Gastrocnemius medialis (tissue), 4 donors: ENCODE measurements at places on chromosomes 1 and 21. TPM values are rescaled to one million over a fixed set of nuclear protein-coding genes. Genes with fewer than 3 reads are reported as not detected.
A peak's percentile ranks its signal among the peaks of the same experiment; 100 is the strongest.

- H3K4me3 ChIP-seq, result no peak overlapping the region
- no peaks in the 10 kb centered on the region for H3K27me3 ChIP-seq
- H3K36me3 ChIP-seq, result no peaks in the 10 kb centered on the region
- DNase-seq, result no peak
- H3K4me1 ChIP-seq, result peaks cover 37% of the 10 kb centered on the region
- peak overlapping the region; percentile 65 for H3K27ac ChIP-seq
Measured at GRCh38 chr1:178933709-178934490, 63.0 kb upstream of the ANGPTL1 start.

DNA sequence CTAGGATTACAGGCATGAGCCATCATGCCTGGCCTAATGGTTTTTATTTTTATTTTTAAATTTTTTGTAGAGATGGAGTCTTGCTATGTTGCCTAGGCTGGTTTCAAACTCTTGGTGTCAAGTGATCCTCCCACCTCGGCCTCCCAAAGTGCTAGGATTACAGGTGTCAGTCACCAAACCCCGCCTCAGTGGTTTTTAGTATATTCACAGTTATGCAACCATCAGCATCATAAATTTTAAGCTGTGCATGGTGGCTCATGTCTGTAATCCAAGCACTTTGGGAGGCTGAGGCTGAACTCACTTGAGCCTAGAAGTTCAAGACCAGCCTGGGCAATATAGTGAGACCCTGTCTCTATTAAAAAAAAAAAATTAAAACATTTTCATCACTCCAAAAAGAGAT lies 28.6 kb downstream of the PIK3CD start:
- H3K36me3 ChIP-seq, result no peaks in the 10 kb centered on the region
- H3K4me1 ChIP-seq, result no peaks in the 10 kb centered on the region
- H3K27ac ChIP-seq, result no peak overlapping the region
- DNase-seq, result no peak
- H3K27me3 ChIP-seq, result no peaks in the 10 kb centered on the region

The RCOR3 gene
- total RNA-seq, result 63.0 TPM

DNA sequence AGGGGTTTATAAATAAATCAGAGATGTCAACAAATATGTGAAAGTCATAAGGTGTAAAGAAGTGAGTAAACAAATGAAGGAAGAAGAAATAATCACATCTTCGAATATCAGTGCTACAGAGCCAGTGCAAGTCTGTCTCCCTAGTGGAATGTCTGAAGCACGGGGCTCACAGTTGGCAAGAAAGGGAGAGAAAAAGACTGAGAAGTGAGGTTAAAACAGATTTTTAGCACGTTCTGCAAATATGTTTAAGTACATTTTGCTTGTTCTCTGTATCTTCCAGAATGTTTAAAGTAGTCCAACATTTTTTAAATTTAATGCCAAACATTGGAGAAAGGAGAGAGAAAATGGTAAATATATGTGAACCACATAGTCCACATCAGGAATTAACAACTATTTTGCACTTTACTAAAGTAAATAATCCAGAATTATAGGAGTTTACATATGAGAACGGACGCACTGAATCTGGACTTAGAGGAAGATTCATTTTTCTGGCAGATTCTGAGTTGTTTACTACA lies 682.4 kb downstream of the LTN1 start:
- H3K4me3 ChIP-seq, result no peak overlapping the region
- no peak for DNase-seq
- no peaks in the 10 kb centered on the region for H3K4me1 ChIP-seq

DNA sequence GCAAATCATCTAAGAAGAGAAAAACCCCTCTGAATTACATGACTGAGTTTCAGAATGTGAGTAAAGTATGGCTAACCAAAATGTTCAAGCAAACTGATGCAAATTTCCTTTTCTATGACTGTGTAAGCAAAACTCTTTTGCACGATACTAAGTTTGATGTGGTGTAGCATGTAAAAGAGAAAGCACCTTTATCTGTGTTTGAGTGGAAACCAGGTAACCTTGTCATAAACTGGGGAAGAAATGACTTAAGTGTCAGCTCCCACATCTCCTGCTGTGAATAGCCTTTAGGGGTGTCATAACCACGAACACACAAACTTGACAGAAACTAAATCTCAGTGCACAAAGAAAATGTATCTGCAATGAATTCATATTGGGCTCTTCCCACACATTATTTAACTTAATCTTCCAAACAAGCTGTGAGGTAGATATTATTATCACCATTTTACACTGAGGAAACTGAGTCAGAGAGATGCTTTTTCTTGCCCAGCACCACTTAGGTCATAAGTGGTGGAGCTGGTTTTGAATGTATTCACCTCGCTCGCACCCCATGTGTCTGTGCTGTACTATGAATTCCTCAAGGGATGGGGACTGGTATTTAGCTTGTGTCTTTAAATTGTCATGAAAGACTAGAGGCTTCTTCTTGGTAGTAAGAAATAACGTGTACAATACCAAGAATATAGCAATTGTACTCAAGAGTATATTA lies 32.9 kb upstream of the IL12RB2 start:
- H3K4me3 ChIP-seq, result no peak overlapping the region
- no peak overlapping the region for H3K27ac ChIP-seq
- no peaks in the 10 kb centered on the region for H3K4me1 ChIP-seq

The CGN gene
- total RNA-seq, result 0.78 TPM

DNA sequence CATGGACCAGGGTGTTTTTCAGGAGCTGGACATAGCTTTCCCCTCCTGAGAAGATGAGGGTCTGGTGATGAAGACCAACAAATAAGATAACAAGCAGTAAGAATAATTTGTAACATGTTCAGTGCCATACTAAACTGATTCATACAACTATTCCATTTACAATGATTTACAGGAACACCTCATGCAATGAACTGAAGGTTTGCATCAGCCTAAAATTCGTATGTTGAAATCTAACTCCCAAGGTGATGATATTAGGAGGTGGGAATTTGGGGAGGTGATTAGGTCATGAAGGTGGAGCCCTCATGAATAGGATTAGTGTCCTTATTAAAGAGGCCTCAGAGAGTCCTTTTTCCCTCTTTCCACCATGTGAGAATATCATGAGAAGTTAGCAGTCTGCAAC lies 15.9 kb upstream of the NIBAN1 start:
- H3K36me3 ChIP-seq, result no peaks in the 10 kb centered on the region
- H3K4me1 ChIP-seq, result no peaks in the 10 kb centered on the region
- no peaks in the 10 kb centered on the region for H3K27me3 ChIP-seq

DNA sequence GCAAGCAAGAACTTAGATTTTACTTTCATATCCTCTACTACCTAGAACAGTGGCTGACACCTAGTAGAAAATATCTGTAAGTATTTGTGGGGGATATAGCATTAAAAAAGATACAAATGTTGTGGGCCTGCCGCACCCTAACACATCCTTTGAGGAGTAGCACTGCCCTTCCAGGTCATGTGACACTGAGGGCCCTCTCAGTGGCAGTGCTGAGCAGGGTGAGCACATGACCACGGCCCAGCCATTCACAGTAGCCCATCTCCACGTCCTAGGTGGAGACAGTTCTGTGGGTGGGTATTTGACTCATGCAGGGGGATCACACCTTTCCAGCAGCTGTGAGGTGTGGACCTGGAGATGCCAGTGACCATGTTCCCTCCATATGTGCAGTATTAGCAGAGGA lies 108.9 kb downstream of the OMA1 start:
- H3K36me3 ChIP-seq, result no peaks in the 10 kb centered on the region
- H3K4me3 ChIP-seq, result no peak overlapping the region
- no peaks in the 10 kb centered on the region for H3K4me1 ChIP-seq
- DNase-seq, result no peak
- H3K27me3 ChIP-seq, result no peaks in the 10 kb centered on the region

The DENND2D gene
- 0.91 TPM for total RNA-seq

The MLLT11 gene
- total RNA-seq, result 8.1 TPM

DNA sequence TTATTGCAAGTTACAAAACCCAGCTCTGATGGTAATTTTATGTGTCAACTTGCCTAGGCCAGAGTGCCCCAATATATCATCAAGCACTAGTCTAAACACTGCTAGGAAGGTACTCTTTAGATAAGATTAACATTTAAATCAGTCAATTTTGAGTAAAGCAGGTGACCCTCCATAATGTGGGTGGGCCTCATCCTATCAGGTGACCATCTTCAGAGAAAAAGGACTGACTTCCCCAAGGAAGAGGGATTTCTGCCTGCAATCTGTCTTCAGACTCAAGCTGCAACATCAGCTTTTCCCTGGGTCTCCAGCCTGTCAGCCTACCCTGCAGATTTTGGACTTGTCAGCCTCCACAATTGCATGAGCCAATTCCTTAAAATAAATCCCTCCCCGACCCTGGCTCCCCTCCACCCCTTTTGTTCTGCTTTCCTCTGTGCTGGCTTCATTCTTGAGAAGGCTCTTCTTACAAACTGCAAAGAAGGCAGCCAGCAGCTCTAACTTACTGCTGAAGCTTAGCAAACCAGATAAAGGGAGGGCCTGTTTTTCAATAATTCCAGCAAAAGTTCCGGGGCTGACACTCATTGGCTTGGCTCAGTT lies 56.4 kb upstream of the RUNX3 start:
- H3K4me3 ChIP-seq, result no peak overlapping the region
- H3K27ac ChIP-seq, result no peak overlapping the region
- no peak for DNase-seq
- no peaks in the 10 kb centered on the region for H3K36me3 ChIP-seq
- no peaks in the 10 kb centered on the region for H3K4me1 ChIP-seq
- peaks cover 8% of the 10 kb centered on the region for H3K27me3 ChIP-seq

GRCh38 chr1:24972221-24972914 lies 42.3 kb upstream of the RUNX3 start:
- no peaks in the 10 kb centered on the region for H3K4me1 ChIP-seq
- no peak for DNase-seq
- no peak overlapping the region for H3K4me3 ChIP-seq

The MAP10 gene
- 2.6 TPM for total RNA-seq

The NTPCR gene
- 27.7 TPM for total RNA-seq

DNA sequence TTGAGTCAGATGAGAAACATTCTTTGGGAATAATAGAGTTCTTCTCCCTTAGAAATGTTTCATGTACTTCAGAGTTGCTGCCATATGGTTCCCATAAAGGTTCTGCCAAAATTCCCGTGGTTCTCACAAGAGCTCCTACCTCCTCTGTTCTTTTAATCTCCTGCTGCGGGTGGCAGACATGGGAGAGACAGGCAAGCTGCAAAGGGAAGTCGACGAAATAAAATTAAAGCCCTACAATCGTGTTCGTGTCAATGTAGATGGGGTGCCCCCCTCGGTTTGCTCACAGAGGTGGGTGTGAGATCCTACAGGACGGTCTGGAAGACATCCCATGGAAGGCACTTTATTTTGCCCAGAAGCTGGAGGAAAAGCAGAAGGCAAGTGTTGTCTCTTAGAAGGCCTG lies 276.0 kb downstream of the RWDD3 start:
- no peak for DNase-seq
- H3K27me3 ChIP-seq, result no peaks in the 10 kb centered on the region
- H3K36me3 ChIP-seq, result no peaks in the 10 kb centered on the region
- H3K4me1 ChIP-seq, result no peaks in the 10 kb centered on the region

DNA sequence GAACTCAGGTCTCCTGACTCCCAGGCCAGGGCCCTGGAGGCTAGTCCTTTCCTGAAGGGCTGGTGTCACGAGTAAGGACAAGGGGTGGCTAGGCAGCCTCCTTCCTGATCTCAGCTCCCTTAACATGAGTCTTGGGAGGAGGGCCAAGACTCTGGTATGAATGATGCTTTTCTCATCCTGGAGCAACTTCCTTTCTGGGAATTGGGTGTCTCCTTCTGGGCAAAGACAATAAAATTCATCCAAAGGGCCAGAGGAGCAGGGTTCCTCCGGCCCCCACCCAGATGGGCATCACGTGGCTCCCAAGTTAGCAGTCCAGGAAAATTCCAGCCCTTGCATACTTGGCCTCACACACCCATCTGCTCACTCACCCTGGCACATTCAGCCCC lies at the start of gene FAM167B:
Gene FAM167B (plus strand): TSS at position 335 of the 386 bp plus-strand sequence. CDS start 200 bp downstream, outside the sequence.
- no peaks in the 10 kb centered on the region for H3K36me3 ChIP-seq
- H3K27me3 ChIP-seq, result no peaks in the 10 kb centered on the region
- peaks cover 45% of the 10 kb centered on the region for H3K4me1 ChIP-seq
- H3K27ac ChIP-seq, result peak within 1 kb of the TSS; percentile 71

DNA sequence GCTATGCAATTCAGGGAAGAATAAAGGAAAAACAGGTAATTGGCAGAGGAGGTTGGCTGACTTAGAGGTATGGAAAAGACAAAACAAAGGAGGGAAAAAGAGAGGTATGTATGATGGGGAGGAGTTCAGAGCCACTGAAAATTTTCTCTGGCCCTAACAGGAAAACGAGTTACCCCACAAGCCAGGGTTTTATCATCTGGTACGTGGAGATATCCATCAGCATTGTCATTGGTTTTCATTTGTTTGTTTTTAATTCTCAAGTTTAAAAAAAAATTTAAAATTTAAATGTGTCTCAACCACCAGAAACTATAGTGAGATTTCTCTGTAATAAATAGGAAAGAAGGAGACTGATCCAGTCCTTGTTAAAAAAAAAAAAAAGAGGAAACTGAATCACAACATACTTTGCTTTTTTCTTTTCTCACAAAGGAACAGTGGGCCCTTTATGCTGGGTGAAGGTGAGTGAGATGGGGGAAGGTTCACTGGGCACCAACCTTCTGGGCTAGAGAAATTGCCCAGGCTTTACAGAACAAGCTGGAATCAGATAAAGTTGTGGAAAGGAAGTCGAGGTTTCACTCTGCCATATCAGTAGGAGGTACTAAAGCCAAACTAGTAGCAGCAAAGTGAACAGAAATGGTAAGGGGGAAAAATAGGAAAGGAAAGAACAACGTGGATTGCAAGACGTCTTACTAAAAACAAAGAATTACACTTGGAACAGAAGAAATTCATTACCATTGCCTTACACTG lies 2.7 kb downstream of the IFNAR2 start:
- DNase-seq, result no peak
- H3K27me3 ChIP-seq, result no peaks in the 10 kb centered on the region

DNA sequence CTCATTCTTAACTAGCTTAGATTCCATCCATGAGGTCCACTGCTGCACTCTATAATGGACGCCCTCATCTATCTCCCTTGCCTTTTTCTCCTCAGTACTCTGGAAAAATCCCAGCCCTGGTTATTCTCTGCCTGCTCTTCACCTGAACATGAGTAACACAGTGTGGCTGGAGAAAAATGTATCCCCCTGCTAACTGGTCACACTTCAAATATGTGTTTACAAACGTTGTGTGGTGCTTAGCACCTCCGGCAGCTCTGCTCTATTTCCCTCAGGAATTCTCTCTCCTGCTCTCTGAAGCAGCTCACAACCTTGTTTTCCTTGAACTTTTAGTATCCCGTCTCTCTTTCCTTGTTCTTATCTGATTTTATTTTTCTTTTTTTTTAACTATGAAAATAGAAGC lies 4.1 kb downstream of the SCCPDH start:
- DNase-seq, result no peak
- no peak overlapping the region for H3K27ac ChIP-seq
- H3K4me1 ChIP-seq, result peaks cover 5% of the 10 kb centered on the region
- no peaks in the 10 kb centered on the region for H3K27me3 ChIP-seq

- H3K4me3 ChIP-seq, result no peak overlapping the region
- no peaks in the 10 kb centered on the region for H3K4me1 ChIP-seq
- H3K27ac ChIP-seq, result no peak overlapping the region
- no peaks in the 10 kb centered on the region for H3K36me3 ChIP-seq
- no peaks in the 10 kb centered on the region for H3K27me3 ChIP-seq
Measured at GRCh38 chr1:175413367-175413766, 220.8 kb upstream of the KIAA0040 start.
